ENCODE measurements at places on chromosomes 4 and X.

GRCh38 chrX:25344161-25344936, 328.6 kb upstream of the ARX start:
- DNase-seq = no peak

GRCh38 chrX:65667503-65668376, at the start of gene MSN:
TSS of gene MSN (plus strand) at chrX:65667654. CDS start at chrX:65667842, 188 bp downstream.
- DNase-seq = peak; percentile 62

DNA sequence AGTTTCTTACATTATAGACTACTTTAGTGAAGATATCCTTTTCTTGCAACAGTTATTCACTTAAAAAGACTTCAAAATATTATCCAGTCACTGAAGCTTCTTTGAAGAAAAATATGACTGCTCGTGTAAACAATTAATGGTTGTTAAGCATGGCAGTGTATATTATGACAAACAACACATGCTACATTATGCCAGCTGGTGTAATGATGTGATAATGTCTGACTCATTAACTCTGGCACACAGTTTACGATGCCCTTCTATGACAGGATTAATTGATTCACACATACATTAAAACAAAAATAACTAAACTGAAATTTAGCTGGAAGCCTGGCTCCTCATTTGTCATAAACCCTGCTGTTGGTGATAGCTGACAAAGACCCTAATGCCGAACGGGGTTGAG, 22.4 kb downstream of the GK2 start:
- no peak for DNase-seq

GRCh38 chr4:47374477-47374876, 89.0 kb downstream of the COMMD8 start:
- no peak for DNase-seq

GRCh38 chr4:55435141-55435841, 39.5 kb downstream of the TMEM165 start:
- peak; percentile 24 for DNase-seq

DNA sequence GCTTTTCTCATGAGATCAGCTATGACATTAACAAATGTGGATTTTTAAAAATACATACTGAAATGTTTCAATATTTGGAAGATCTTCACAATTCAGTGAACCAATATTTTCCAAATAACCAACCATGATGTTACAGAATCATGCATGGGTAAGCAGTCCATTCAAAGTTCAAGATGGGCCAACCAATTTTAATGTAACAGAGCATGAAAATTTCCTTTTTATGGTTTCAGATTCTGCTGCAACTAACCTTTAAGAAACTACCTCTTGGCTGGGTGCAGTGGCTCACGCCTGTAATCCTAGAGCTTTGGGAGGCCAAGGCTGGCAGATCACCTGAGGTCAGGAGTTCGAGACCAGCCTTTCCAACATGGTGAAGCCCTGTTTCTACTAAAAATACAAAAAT, 107.7 kb downstream of the RBM47 start:
- no peak for DNase-seq

GRCh38 chrX:46873746-46874145, 36.9 kb downstream of the RP2 start:
- DNase-seq = no peak

- DNase-seq = no peak
Measured at GRCh38 chr4:109499513-109499912, 60.5 kb upstream of the MCUB start.

DNA sequence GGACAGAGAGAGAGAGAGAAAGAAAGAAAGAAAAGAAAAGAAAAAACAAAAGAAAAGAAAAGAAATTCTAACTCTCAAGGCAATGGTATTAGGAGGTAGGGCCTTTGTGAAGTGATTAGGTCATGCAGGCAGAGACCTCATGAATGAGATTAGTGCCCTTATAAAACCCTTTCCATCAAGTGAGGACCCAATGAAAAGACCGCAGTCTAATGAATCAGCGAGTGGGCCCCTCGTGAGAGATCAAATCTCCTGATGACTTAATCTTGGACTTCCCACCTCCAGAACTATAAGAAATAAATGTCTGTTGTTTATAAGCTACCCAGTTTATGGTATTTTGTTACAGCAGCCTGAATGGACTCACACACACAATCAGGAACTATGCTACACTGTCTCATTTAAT, 16.9 kb downstream of the AASDH start:
- DNase-seq = no peak

DNA sequence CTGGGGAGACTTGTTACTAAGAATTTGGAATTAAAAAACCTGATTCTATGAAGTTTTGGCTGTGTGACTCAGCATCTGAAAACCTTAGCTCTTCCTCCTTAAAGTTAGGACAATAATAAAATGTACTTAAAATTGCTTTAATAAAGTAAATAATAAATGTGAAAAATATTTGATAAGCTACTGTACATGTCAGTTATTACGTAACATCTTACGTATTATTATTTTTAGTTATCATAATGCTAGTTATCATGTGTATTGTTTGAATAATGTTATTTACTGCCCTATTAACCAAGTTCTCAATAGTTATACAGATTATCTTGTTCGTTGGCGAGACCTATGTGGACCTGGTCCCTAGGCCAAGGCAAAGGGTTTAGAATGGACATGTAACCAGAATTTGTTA, 449.2 kb upstream of the ADGRL3 start:
- no peak for DNase-seq

GRCh38 chr4:183589461-183590099, 69.4 kb downstream of the RWDD4 start:
- DNase-seq = no peak

DNA sequence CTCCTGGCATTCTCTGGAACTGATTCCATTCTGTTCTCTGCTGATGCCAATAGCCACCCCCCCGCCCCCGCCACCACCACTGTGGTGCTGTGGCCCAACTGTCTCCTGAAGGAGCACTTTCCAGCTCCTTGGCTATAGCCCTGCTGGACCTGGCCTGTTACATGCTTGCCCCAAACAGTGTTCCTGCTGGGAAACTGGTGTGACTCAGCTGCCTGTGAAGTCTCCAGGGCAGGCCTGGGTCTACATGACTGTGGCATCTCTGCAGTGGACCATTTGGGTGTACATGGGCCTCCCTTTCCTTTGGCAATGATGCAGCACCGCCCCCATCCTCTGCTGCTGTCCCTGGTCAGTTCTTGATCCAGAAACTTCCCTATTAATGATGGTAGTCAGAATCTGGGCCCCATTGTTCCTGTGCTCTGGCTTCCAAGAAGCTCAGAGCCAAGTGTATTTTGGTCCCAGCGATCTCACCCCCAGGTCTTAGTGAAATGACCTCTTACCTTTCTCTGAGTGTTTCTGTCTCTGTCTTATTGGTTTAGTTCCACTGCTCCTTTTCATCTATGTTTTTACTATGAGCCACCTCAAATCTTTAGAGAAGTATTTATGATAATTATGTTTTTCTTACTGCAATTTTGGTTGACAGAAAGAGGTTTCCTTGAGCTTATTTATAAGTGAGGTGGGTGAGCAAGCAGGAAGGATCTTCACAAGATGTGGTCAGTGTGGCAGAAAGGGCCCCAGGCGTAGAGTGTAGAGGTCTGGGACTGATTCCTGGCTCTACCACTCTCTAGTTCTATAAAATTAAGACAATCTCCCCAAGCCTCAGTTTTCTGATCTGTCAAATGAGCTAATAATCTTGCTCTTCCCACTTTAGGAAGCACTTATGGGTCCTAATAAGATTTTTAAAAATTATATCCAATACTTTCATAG, 210.7 kb upstream of the EOLA2 start:
- no peak for DNase-seq

- no peak for DNase-seq
Measured at GRCh38 chr4:124146068-124146467, 566.5 kb downstream of the ANKRD50 start.

DNA sequence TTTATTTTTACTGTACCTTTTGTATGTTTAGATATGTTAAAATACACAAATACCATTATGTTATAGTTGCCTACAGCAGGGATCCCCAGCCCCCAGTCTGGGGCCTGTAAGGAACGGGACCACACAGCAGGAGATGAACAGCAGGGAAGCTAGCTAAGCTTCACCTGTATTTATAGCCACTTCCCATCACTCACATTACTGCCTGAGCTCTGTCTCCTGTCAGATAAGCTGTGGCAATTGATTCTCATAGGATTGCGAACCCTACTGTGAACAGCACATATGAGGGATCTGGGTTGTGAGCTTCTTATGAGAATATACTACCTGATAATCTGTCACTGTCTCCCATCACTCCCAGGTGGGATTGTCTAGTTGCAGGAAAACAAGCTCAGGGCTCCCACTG, 73.9 kb downstream of the BMPR1B start:
- no peak for DNase-seq

GRCh38 chr4:173248690-173249089, 80.1 kb downstream of the GALNT7 start:
- DNase-seq = no peak

- no peak for DNase-seq
Measured at GRCh38 chr4:10535912-10536311, 78.7 kb upstream of the ZNF518B start.

GRCh38 chr4:17773135-17773698, 8.2 kb downstream of the FAM184B start:
- no peak for DNase-seq

GRCh38 chrX:18995221-18995620, 11.3 kb upstream of the PHKA2 start:
- no peak for DNase-seq

DNA sequence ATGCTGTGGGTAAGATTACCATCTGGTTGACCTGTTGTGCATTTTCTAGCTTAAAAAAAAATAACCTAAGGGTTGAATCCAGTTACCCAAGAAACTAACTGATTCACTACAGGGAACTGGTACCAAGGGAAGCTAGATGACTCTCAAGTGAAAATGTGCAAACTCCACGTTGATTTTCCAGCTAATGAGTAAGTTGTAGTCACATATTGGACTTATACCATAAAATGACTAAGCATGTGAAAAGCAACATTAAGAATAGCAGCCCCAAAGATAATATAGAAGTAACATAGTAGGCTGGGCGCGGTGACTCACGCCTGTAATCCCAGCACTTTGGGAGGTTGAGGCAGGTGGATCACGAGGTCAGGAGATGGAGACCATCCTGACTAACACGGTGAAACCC, 270.9 kb downstream of the SPRY1 start:
- DNase-seq = no peak

GRCh38 chrX:18682979-18683387, 11.1 kb upstream of the RS1 start:
- DNase-seq = peak; percentile 25

DNA sequence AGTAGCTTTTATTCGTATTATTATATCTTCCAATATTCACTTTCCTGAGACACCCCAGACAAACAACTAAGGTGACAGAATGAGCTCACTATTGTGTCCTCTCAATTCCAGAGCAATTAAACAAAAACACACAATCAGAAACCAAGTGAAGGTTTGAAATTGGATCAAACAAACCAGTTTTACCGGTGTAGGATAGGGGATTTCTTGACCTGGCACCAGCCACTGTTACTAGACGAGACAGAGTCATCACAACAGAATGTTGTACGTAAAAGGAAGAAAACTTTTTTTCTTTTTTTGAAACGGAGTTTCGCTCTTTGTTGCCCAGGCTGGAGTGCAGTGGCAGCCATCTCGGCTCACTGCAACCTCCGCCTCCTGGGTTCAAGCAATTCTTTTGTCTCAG, 43.7 kb downstream of the LDOC1 start:
- DNase-seq = no peak

- no peak for DNase-seq
Measured at GRCh38 chr4:157702831-157703230, 470.0 kb downstream of the GASK1B start.

DNA sequence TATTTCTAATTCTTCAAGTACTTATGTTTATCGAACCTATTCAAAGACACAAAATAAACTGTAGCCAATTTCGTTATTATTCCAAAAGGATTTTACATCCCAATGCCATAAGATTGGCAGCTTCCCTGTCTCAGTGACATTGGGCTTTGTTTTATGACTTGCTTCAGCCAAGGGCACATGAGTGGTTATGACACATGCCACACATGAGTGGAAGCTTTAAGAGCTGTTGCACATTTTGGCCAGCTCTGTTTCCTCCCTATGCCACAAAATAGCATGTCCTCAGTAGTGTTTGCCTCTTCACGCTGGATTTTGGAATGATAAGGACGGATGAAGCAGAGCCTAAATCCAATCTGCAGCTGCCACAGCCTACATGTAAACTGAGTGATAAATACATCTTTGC, 21.9 kb downstream of the SEC24D start:
- DNase-seq = no peak

DNA sequence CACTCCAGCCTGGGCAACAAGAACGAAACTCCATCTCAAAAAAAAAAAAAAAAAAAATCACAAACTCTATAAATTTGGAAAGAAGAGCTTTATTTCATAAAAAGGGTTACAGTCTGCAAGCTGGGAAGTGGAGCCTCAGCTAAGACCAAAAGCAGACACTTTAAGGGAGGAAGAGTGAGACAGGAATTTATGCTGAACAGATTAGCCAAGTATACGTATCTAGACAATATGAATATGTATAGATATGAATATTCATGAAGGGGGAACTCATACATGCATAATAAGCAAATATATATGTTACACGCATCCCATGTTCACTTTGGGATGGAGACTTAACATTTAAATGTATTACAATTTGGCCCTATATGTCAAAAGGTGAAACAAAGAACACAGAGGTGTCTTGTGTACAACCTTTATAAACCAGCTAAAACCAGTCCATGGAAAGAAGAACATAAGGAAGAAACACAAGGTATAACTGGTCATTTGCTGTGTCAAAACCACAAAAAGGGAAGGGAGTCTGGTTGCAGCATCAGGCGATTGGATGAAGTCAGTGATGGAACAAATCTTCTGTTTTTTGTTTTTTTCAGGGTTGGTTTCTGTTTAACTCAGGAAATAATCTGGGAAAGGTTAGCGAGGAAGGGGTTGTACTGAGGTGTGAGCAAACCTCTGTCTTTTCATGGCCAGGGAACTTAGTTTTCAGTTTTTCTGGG, 130.0 kb upstream of the MAOA start:
- peak; percentile 38 for DNase-seq
